ENCODE measurements at places on chromosomes 13 and 19.

- DNase-seq: no peak
These were observed 56.6 kb upstream of the DOCK9 start for GRCh38 chr13:99034333-99035085.

- no peak for DNase-seq
These were observed 401 bp upstream of the ZNF765 start for GRCh38 chr19:53394522-53394973.

DNA sequence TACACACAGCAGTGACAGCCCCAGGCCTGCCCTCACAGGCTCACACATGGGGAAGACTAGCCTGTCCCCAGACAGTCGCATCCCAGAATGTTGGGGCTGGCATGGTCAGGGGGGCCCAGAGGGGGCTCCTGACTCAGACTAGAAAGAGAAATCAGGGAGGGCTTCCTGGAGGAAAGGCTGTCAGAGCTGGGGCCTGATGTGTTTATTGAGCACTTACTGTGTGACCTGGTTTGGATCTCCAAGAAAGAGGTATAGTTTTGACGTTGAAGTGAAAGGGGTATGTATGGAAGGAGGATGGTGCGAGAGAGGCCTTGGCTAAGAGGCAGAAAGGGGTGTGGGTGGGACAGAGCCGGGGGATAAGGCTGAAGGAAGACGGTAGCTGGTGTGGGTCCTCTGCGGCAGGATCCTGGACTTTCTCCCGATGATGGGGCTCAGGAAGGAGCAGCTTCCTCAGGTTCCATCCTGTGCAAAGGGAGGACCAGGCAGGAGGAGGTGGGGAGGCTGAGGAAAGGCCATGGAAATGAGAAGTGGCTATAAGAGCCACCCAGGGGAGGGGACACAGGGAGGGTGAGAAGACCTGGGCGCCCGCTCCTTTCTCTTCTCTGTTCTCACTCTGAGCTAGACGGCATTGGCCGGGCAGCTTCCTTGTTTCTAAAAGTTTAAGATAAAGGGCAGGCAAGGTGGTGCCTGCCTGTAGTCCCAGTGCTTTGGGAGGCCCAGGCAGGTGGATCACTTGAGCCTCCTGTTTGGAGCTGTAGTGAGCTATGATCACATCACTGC is 16.1 kb upstream of the BCL3 start:
- DNase-seq: no peak

GRCh38 chr19:3356805-3357204 is 9.6 kb upstream of the NFIC start:
- no peak for DNase-seq

- no peak for DNase-seq
These were observed 4.8 kb downstream of the FCHO1 start for GRCh38 chr19:17755977-17756670.

DNA sequence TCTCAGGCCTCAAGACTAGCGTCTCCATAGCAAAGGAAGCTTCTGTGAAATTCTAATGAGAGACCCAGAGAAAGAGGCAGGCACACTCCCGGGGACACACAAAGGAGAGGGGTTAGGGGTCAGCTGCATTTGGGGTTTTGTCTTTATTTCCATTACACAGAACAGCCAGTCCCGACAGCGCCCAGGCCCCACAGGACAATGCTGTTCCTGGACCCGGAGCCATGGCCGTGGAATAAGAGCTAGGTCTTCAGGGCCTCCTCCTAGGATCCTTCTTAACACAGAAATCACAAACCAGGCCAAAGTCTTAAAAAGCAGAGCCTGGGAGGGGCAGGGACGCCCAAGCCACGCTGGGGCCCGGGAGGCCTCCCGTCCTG is 22.8 kb downstream of the KCTD15 start:
- no peak for DNase-seq

DNA sequence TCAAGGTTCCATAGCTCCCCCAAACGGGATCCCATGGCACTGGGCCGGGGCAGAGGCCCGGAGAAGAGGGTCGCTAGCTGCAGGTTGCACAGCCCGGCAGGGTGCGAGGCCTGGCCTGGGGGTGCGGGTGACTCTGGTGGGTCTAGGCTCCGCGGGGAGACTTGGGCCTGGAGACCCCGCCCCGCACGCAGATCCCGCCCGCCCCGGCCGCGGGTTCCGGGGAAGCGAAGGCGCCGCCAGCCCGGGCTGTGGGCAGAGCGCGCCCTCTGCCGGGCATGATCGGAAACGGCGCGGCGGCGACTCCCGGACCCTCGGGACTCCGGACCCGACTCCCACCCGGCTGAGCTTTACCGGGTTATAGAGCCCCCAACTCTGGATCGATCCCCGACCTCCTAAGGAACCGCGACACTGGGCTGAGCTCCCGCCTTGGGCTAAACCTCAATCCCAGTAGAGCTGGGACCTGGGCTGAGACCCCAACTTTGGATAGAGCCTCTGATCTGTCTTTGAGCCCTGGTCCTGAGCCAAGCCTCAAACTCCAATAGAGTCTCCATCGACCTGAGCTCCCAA is 3.1 kb upstream of the TNFAIP8L1 start:
- DNase-seq: peak; percentile 45

- no peak for DNase-seq
These were observed 1.5 kb downstream of the HS6ST3 start for GRCh38 chr13:96091164-96092117.

GRCh38 chr13:80483157-80483556 is 142.2 kb upstream of the SPRY2 start:
- DNase-seq: no peak

DNA sequence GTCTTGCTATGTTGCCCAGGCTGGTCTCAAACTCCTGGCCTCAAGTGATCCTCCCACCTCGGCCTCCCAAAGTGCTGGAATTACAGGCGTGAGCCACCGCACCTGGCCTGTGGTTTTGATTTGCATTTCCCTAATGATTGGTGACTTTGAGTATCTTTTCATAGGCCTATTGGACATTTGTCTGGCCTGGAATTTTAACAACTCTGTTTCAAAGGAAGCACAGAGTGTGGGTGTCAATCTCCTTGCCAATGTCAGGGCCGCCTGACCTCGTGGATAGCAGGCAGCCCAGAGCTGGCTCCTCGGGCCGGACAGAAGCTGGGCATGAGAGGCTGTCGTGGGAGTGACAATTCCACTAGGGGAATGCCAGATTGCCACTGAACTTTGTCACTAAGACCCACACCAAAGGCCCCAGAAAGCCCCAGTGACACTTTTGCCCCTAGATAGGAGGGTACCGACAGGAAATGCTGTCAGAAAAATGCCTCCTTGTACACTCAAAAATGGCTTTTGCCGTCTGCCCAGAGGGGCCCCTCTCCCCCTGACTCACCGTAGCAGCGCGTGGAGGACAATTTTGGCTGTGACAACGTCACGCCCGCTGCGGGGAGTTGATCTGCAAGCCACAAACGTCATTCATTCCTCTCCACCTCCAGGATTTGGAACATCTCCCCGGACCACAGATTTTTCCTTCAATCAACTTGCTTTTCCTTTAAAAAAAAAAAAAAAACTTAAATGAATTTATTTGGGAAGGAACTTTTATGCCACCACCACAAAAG is 11.7 kb upstream of the ADGRE5 start:
- DNase-seq: peak; percentile 70

DNA sequence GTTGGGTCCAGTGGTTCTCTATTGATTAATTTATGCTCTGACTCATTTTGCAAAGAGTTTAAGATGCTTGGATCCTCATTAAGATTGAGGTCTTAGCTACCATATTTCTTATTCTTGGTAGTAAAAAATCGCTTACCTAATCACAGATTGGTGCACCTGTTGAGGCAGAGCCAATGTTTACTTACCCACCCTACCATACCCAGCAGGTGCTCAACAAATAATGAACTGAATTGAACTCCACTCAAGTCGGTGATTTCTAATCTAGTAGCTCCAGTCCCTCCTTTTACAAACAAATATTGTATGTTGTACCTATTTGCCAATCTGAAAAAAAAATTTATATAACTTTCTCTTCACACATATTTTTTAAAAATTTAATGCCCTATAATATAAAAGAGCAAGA is 361.0 kb downstream of the FGF14 start:
- no peak for DNase-seq

DNA sequence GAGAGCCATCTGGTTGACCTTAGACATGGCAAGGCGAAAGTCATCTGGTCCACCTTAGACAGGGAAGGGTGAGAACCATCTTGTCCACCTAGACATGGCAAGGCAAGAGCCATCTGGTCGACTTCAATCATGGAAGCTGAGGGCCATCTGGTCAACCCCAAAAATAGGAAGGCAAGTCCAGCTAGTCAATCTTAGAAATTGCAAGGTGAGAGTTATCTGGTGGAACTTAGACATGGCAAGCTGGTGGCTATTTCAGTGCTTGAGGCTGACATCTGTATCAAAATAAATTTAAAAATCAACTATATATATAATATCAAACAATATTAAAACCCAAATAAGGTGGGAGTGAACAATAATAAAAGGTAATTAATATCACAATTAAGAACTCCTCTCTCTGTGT is 83.9 kb downstream of the ZNF726 start:
- no peak for DNase-seq

GRCh38 chr19:7550987-7551761 is 15.7 kb downstream of the PNPLA6 start:
- DNase-seq: no peak

GRCh38 chr19:40756502-40757110 is 5.6 kb downstream of the SNRPA start:
- DNase-seq: no peak

- DNase-seq: no peak
These were observed 9.5 kb upstream of the ERFL start for GRCh38 chr19:41937525-41938468.

DNA sequence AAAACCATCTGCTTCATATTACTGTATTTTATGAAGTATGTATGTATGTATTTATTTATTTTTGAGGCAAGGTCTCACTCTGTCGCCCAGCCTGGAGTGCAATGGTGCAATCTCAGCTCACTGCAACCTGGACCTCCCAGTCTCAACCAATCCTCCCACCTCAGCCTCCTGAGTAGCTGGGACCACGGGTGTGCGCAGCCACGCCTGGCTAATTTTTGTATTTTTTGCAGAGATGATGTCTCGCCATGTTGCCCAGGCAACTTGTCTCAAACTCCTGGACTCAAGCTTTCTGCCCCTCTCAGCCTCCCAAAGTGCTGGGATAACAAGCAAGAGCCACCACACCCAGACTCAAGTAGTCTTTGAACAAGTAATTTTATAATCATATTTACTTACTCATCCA is 5.5 kb downstream of the KATNAL1 start:
- DNase-seq: no peak

All from stimulated activated CD4-positive, alpha-beta T cell treated with anti-CD3 and anti-CD28 coated beads, Interleukin-1b, Interleukin-23, amount 100 ng/mL, for 1 hour (primary cell).